ENCODE measurements at places on chromosomes 13 and 19. TPM values are rescaled to one million over a fixed set of nuclear protein-coding genes. Genes with fewer than 3 reads are reported as not detected.
A peak's percentile ranks its signal among the peaks of the same experiment; 100 is the strongest.

The C19orf33 gene
- 0.73 TPM for polyA plus RNA-seq

GRCh38 chr13:30037766-30038165 is 187.3 kb upstream of the UBL3 start:
- no peak for DNase-seq

DNA sequence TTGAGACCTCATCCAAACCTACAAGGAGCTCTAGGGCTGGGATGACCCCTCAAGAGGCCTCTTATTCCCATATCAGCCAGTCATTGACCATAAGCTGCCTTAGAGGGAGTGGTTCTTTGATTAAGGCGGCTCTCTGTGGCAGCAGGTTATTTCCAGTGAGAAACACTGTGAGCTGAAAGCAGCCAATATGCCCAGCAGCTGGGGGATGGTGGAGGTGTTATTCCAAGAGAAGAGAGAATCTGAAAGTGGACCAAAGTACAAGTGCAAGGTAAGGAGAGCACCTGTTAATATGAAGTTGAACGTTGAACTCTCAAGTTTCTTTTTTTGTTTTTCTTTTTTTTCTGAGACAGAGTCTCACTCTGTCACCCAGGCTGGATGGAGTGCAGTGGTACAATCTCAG is 20.2 kb upstream of the FNDC3A start:
- no peak for DNase-seq

The SLC7A10 gene
- not detected for polyA plus RNA-seq

The FGF9 gene
- polyA plus RNA-seq = 0.03 TPM

GRCh38 chr13:41213316-41213715 is 18.9 kb upstream of the KBTBD7 start:
- DNase-seq = no peak

DNA sequence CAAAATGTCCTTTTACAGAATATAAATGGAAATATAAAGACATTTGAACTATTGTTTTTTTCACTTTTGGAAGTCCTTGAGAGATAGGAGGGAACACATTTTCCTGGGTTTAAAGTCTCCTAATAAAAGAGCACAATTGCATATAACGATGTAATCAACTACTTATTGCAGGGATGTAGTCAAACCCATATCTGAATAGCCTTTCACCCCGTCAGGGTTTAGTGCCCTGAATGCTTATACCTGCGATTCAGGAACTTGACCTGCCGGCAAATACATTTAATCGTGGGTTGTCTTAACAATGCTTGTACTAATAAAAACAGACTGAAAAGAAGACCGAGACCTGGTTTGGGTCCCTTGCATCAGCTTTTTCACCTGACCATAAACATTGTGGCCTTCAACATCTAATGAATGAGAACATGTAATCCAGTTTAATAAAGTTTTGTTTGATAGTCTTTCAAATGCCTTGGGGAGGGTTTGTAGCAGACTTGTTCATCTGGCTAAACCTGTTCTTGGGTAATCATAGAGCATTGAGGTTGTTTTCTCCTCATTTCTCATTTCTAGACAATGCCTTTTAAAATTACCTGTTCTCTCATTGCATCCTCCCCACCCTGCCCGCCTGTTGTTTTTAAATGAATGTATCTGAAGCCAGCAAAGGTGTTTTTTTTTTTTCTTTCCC is 7.0 kb downstream of the KLF5 start:
- DNase-seq = no peak

The EID2B gene
- polyA plus RNA-seq = 1.1 TPM

DNA sequence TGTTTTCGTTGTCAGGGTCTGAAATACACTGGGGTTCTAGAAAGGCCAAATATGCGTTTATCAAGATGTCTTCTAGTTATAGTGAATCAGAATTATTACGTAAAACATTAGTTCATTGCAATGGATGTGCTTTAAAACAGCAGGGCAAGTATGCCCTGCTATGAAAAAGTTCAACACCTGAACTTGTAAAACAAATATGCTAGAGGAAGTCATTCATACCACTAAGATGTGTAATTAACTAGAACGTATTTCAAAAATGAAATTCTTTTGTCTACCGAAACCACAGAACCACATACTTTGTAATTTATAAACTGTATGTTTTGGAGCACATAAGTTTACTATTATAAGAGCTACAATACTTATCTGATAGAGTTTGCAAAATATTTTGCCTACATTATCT is 266.2 kb downstream of the KCTD12 start:
- DNase-seq = no peak

The C1QTNF9 gene
- not detected for polyA plus RNA-seq

DNA sequence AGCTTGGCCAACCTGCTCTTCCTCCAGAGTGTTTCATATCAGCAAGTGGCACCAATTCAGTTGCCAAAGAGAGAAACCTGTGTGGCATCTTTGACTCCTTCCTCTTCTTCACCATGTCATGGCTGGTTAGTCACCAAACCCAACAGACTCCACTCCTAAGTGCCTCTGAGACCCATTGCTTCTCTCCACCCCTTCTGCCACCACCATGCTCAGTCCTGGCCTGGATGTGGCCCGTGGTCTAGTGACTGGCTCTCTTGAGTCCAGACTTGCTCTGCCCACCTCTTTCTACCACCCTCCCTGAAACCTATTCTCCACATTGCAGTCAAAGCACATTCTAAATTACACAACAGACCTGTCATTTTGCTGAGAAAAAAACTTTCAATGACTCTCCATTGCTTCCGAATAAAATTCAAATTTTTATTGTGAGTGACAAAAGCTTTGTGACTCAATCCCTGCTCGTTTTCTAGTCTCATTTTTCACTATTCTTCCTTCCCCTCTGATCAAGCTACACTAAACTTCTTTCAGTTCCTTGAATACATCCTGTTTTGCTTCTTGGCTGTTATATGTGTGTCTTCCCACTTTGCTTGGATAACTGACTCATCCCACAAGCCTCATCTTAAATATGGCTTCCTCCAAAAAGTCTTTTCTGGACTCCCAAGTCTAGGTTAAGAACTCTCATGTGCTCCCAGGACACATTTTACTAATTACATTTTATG is 12.0 kb upstream of the TNFSF11 start:
- peak; percentile 9 for DNase-seq

GRCh38 chr13:112445411-112446271 is 69.5 kb downstream of the SPACA7 start:
- DNase-seq = no peak

DNA sequence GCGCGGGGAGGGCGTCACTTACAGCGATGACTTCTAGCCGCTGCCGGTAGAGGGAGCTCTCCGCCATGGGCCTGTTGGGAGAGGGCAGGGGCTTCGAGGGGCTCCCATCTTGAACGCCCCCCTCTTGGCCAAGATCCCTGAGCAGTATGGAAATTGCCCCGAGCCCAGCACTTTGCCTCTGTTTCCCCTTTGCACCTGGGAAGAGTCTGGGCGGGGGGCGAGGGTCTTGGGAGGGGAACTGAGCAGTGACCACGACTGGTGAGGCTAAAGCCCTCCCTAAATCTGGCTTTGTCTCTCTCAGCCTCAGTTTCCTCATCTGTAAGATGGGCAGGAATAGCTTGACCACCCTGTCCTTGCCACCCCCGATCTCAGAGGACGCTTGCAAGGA is 2.8 kb downstream of the PALM3 start:
- DNase-seq = peak; percentile 39

GRCh38 chr13:99501848-99502301 is 603 bp downstream of the TM9SF2 start:
- DNase-seq = peak; percentile 36

DNA sequence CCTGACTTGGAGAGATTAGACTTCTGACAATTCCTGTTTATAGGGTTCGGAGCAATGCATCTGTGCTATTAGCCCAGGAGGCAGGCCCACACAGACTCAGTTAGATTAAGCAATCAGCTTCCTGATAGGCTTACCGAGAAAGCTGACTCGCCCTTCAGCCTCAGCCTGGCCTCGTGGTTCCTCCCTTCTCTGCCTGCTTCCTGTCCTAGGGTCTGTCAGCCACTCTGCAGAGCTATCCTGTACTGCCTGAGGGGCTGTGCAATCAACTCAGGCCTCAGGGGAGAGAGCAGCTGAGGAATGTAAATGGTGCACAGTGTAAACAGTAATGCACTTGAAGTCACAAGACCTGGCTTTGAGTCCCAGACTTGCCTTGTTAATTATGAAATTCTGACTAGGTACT is 30.7 kb downstream of the HTR2A start:
- DNase-seq = peak; percentile 66

The CD33 gene
- 264 TPM for polyA plus RNA-seq

GRCh38 chr19:2573916-2574315 is 98.0 kb downstream of the GADD45B start:
- no peak for DNase-seq

The UBE2L5 gene
- polyA plus RNA-seq = not detected

DNA sequence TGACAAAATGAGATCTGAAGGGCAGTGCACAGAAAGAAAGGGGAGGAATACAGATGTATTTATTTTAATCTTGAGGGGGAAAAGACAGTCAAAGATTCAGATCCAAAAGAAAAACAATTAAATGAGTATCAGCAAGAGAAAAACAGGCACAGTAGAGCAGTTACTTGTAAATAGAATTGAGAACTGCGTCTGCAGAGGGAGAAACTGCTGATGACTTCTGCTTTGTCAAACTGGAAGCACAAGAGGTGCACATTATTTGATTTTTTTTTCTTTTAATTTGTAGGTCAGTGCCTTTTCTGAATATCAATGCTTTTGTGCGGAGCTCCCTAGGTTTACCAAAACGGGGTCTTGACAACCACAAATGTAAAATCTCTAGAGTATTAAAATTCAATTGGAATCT is 37.3 kb downstream of the EFNB2 start:
- no peak for DNase-seq

The EFNA2 gene
- polyA plus RNA-seq = not detected

GRCh38 chr13:95235974-95236373 is 65.3 kb downstream of the ABCC4 start:
- DNase-seq = no peak

DNA sequence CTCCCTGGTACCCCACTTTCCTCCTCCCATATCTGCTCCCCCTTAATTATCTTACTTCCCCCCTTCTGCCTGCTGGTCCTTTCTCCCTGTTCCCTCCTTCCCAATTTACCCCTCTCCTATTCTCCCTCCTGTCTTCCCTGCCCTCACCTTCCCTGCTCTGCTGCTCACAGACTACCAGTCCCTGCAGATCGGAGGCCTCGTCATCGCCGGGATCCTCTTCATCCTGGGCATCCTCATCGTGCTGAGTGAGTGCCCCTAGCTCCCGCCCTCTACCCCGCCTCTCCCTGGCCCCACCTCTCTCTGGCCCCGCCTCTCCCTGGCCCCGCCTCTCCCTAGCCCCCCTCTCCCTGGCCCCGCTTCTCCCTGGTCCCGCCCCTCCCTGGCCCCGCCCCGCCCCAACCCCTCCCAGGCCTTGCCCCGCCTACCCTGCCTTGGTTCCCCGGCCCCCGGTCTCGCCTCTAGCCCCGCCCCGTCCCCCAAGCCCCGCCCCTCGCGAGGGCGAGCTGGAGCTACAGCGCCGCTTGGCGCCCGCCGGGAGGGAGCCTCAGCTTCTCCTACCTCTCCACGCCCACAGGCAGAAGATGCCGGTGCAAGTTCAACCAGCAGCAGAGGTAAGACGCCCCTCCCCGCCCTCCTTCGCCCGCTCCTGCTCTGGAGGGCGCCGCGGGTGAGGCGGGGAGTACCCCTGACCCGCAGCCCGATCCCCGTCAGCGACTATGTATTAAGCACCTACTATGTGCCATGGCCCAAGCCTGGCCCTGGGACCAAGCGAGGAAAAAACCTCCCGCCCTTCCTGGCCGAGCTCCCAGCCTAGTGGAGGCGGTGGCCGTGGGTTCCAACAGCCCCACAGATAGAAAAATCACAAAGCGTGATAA is 1.9 kb upstream of the FXYD7 start:
- peak; percentile 83 for DNase-seq

- DNase-seq = no peak
These were observed 189.1 kb downstream of the GGACT start for GRCh38 chr13:100399455-100399854.

The ZSWIM9 gene
- polyA plus RNA-seq = 0.90 TPM

The SOX1 gene
- not detected for polyA plus RNA-seq

DNA sequence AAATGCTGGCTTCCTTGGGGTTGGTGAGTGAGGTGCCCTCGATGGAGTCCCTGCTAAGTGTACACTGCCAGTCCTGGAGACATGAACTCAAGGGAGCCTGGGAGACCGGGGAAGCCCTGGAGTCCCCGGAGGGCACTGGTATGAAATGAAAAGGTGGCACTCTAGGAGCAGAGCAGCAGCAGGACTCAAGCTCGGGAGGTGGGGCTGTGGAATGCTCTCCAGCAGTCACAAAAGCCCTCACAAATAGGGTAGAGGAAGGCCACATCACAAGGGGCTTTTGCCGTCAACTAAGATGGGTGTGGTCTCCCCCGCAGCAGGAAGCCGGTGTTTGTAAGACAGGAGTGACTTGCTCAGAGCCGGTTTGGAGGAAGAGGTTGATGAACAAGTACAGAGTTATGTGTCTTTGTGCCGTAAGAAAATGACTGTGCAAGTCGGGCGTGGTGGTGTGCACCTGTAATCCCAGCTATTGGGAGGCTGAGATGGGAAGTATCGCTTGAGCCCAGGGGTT is 19.3 kb downstream of the CCNE1 start:
- no peak for DNase-seq

DNA sequence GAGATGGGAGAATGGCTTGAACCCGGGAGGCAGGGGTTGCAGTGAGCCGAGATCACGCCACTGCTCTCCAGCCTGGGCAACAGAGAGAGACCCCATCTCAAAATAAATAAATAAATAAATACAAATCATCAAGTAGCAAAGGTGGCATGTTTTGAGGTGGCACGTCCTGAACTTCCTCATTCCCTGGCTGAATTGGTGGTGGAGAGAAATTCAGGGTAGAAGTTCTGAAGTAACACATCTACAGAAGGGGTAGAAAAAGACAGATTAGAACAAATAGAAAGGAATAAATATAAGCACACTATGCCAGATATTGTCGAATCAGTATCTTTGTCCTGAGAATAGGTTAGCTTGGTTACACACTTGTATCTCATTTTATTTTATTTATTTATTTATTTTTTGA is 6.3 kb downstream of the IFI30 start:
- DNase-seq = no peak

The ZSCAN5A gene
- polyA plus RNA-seq = 5.3 TPM

GRCh38 chr19:53037101-53038097 is 7.1 kb upstream of the ERVV-2 start:
- no peak for DNase-seq

- peak; percentile 68 for DNase-seq
These were observed 4.8 kb downstream of the CIB3 start for GRCh38 chr19:16168465-16169081.

Data from CD14-positive monocyte (primary cell).